Activated B cell treated with CpG ODN at 0.5 μM for 24 hours (primary cell): ENCODE measurements at places on chromosomes 6 and 20. TPM values are rescaled to one million over a fixed set of nuclear protein-coding genes. Genes with fewer than 3 reads are reported as not detected.

DNA sequence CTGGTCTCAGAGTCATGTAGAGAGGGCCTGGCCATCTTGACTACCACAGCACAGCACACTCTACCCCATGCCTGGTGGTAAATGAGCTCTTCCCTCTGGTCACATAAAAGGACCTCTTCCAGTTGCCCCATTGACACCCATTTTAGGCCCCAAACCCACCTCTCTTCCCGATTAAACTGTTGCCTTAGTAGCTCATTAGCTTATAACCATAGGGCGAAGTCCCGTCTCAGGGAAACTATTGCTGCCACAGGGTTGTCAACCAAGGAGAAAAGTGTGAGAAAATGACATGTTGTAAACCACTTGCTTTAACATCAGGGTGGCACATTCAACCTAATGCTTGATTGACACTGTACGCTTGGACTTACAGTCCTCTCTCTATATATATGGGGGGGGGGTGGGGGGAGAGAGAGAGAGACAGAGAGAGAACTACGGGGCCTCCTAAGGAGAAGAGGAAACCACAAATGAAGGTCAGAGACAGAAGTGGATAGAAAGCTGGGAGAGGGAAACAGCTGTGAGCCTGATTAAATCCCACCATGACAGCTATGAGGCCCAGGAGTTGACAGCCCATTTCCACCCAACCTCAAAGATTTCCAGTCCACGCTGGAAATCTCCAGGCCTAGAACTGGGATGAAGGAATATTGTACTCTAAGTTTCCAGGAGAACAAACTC, 14.9 kb upstream of the BTN1A1 start:
- H3K4me3 ChIP-seq: no peak overlapping the region
- H3K4me1 ChIP-seq: peaks cover 6% of the 10 kb centered on the region
- H3K36me3 ChIP-seq: peaks cover 4% of the 10 kb centered on the region
- H3K27ac ChIP-seq: no peak overlapping the region
- DNase-seq: no peak

RCAN2 gene
- total RNA-seq: not detected in 2 replicates

GRCh38 chr20:20233041-20233514, 134.8 kb upstream of the INSM1 start:
- H3K27ac ChIP-seq: no peak overlapping the region
- no peaks in the 10 kb centered on the region for H3K36me3 ChIP-seq
- no peak overlapping the region for H3K4me3 ChIP-seq
- no peak for DNase-seq

DNA sequence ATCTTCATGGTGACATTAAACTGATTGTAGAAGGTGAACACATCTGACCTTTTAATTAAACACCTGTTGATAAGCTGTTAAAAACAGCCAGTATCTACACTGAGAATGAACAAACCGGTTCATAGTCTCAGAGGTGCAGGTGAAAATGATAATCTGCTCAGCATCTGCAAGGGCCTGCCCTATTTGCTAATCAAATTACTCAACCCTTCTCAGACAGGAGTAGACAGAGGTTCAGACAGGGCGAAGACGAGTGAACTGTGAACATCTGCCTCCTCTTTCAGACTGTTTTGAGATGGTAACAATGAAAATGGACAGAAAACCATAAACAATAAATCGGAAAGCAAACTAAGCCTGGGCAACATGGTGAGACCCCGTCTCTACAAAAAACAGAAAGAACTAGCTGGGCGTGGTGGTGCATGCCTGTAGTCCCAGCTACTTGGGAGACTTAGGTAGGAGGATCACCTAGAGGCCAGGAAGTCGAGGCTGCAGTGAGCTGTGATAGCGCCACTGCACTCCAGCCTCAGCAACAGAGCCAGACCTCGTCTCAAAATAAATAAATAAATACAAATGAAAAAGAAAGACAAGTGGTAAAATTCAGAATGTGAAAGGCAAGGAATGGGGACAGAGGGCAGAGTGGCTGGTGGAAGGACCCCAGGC, 55.9 kb downstream of the NINL start:
- no peak for DNase-seq
- no peak overlapping the region for H3K27ac ChIP-seq
- H3K4me1 ChIP-seq: no peaks in the 10 kb centered on the region
- no peak overlapping the region for H3K4me3 ChIP-seq

RSPO3 gene
- not detected in 2 replicates for total RNA-seq

DNA sequence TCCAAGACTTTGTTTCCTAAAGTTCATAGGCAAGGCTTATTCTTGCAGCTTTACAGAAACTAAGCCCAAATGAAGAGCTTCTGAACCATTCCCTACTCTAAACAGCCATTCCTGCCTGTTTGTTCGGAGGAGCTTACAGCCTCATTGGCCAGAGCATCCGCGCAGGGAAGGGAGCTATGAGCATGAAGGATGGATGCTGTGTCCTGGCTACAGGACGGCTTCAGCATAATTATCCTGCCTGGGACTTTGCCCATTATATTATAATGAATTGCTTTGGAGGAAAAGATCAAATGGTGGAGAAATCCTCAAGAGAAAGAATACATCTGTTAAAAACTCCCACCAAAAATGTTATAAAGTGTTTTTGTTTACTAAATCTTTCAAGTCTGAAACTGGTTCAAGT, 378.2 kb upstream of the BTBD3 start:
- no peak for DNase-seq
- no peaks in the 10 kb centered on the region for H3K4me1 ChIP-seq
- H3K27me3 ChIP-seq: no peaks in the 10 kb centered on the region
- no peak overlapping the region for H3K4me3 ChIP-seq
- H3K27ac ChIP-seq: no peak overlapping the region
- no peaks in the 10 kb centered on the region for H3K36me3 ChIP-seq

GRCh38 chr6:100088009-100088408, 94.0 kb upstream of the MCHR2 start:
- H3K36me3 ChIP-seq: no peaks in the 10 kb centered on the region
- no peaks in the 10 kb centered on the region for H3K4me1 ChIP-seq
- no peak for DNase-seq
- H3K27me3 ChIP-seq: no peaks in the 10 kb centered on the region
- no peak overlapping the region for H3K27ac ChIP-seq

GRCh38 chr6:27327023-27327738, 15.1 kb upstream of the POM121L2 start:
- peaks cover 40% of the 10 kb centered on the region for H3K27me3 ChIP-seq
- H3K4me3 ChIP-seq: no peak overlapping the region
- H3K4me1 ChIP-seq: no peaks in the 10 kb centered on the region

KIF25 gene
- total RNA-seq: not detected in 2 replicates

DNA sequence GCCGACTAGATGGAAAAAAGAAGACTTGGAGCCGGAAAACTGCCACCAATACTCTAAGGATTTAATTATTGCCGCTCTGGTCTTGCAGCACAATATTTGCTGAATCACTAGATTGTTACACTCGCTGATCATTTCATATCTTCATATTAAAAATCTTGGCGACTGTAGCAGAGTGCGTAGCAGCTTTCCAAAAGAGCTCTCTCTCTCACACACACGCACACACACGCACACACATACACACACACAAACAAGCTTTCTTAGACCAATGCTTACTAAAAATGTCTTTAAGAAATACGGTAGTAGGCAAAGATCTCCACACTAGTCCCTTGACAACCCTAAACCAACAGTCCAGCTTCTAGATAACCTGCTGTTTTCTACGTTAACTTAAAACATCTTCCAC, 7.7 kb downstream of the GRIK2 start:
- peaks cover 58% of the 10 kb centered on the region for H3K27me3 ChIP-seq
- no peak overlapping the region for H3K27ac ChIP-seq
- no peak for DNase-seq
- no peaks in the 10 kb centered on the region for H3K36me3 ChIP-seq
- no peaks in the 10 kb centered on the region for H3K4me1 ChIP-seq

DYNLT2 gene
- 3.7 and 4.4 TPM in 2 replicates for total RNA-seq
